GM19239 (cell line): ENCODE measurements at places on chromosomes 6 and 20.
A peak's percentile ranks its signal among the peaks of the same experiment; 100 is the strongest.

- DNase-seq, result no peak
These were observed 13.6 kb upstream of the HLA-DQB1 start for GRCh38 chr6:32680055-32680454.

- peak; percentile 32 for DNase-seq
These were observed 300.7 kb downstream of the CLIC5 start for GRCh38 chr6:45714741-45715507.

DNA sequence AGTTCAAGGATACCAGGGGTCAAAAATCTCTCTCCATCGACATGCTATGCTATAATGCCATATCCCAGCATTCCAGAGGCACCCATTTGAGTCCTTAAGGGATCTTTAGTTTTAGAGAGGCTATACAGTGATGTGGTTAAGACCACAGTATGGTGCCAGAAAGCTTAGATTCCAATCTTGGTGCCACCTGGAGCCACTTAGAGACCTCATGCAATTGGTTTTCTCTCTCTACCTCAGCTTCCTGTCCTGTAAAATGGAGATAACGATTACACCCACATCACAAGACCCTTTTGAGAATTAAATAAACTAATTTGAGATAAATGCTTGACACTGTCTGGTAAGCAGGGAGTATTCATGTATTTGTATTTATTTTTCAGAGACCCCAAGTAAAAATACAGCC, 39.0 kb downstream of the PLAGL1 start:
- no peak for DNase-seq

GRCh38 chr6:41336824-41337223, 1.4 kb downstream of the NCR2 start:
- DNase-seq, result no peak

- DNase-seq, result no peak
These were observed 604 bp downstream of the SH3BGRL2 start for GRCh38 chr6:79631693-79632172.

- DNase-seq, result no peak
These were observed 100.4 kb downstream of the JAG1 start for GRCh38 chr20:10573273-10573950.

- no peak for DNase-seq
These were observed 1.5 kb downstream of the COL12A1 start for GRCh38 chr6:75204217-75204958.

- DNase-seq, result no peak
These were observed 34.2 kb downstream of the ARHGAP40 start for GRCh38 chr20:38635721-38636288.

DNA sequence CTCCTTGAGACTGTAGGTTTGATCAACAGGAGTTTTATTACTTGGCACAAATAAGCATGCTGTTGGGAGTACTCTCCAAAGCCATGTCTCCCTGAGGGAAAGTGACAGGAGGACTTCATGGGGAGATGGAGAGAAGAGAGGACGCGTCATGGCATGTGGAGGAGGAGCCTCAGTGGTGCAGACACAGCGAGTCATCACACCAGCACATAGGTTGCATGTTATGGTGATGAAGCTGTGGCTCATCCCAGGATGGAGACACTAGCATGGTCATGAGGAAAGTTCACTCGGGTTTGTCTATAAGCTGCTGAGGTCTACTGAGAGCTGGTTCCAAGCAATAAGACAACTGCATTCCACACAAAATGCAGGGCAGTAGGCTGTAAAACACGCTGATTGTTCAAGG, 13.2 kb upstream of the SSTR4 start:
- DNase-seq, result no peak

DNA sequence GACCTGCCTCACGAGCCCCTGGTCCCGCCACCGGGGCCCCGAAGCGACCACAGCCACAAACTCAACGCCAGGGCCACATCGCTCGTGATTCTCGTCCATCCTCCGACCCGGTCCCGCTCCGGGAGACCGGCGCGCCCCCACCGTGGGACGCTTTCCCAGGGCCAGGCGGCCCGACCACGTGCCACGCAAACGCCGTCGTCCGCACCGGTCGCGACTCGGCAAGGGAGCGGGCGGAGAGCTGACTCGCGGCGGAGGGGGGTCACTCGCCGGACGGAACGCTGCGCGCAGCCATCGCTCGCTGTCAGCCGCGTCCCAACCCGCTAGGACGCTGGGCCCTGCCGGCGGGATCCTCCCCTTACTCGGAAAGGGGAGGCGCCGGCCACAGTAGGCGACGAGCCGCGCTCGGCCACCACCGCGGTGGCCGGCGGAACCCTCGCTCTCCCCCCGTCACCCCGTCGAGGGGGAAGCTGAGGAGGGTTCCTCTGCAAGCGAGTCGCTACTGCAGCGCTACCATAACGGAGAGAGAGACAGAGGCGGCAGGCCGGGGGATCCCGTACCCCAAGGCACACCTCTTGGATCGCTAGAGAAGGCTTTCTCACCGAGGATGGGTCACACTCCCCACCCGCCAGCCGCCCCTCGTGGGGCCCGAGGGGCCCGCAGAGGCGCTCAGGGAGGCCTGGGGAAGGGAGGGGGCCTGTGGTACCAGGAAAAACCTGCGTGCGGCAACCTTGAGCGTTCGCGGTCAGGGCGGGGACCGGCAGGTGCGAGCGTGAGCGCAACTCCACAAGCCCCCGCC, 511.8 kb upstream of the ZNF337 start:
- DNase-seq, result no peak

DNA sequence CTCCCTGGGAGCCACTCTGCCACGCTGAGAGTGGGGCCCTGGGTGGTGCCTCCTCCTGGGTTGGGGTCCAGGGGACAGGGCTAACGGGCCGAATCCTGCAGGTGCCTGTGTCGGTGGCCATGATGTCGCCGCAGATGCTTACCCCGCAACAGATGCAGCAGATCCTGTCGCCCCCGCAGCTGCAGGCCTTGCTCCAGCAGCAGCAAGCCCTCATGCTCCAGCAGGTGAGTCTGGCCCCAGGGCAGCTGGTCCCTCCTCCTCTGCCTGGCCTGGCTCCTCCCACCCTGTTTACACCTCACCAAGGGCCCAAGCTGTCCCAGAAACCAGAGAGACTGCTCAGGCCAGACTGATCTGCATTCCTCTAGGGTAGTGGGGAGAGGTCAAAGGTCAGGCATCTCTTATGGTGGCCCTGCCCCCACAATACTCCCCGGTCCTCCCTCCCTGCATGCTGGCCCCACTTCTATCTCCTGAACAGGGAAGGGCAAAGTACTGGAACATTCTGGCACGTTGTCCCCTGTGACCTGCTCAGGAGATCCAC, 38.6 kb downstream of the FOXP4 start:
- no peak for DNase-seq

DNA sequence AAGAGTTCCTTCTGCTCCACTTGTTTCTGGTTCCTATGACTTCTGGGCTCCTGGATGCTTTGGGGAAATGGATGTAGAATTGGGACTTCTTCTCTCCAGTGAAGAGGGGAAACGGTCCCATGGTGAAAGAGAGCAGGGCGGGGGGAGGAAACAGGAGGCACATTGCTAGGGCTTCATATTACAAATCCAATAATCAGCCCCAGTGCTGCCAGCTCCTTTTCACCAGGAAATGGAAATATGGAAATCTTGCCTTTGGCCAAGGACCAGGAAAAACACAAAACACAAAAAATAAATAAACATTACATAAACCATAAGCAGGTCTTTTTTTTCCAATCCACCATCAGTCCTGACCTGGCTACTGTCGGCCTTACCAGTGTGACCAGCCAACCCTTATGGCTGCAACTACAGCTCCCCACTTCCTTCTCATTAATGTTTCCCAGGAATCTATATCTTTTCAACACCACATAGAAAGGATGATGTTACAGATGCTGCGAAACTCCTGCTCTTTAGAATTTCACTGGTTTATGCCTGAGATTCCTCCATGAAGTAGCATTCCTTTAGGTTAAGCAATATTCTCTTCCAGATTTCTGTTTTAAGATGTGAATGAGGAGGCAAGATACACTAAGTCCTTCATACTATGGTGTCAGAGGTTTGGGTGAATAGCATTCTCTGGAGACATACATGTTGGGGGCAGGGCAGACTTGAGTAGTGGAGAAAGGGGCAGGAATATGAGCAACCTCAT, 2.0 kb downstream of the PI3 start:
- DNase-seq, result no peak

DNA sequence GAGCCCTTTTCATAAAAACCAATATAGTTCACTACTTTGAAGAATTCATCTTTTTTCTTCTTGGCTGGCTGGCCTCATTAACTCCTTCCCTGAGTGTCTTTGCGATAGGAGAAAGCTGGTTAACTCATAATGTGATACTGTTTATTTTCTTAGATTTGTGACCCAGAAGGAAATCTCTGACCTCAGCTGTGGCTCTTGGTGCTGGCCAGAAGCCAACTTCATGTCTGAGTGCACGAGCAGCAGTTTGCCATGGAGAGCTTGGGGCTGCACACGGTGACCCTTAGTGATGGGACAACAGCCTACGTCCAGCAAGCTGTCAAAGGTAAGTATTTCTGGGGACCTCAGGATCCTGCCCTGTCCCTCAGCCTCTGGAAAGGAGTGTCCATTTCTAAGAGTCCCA, 16.7 kb upstream of the DEF6 start:
- DNase-seq, result no peak

DNA sequence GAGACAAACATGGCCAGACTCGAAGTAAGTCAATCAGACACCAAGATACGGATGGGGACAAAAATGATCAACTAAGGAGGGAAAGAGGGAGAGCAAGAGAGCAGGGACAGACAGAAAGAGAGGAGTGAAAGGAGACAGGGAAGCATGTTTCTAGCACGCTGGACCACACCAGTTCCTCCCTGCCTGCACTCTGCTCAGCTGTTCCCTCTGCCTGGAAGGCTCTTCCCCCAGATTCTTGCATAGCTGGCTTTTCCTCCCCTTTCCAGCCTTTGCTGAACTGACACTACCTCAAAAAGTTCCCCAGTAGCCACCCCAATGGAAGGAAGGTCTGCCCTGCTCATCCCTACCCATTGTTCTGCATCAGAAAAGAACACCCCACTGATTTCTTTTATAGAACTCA, 185.9 kb downstream of the MAFB start:
- DNase-seq, result no peak

- no peak for DNase-seq
These were observed 6.6 kb downstream of the CCDC167 start for GRCh38 chr6:37492991-37493660.

DNA sequence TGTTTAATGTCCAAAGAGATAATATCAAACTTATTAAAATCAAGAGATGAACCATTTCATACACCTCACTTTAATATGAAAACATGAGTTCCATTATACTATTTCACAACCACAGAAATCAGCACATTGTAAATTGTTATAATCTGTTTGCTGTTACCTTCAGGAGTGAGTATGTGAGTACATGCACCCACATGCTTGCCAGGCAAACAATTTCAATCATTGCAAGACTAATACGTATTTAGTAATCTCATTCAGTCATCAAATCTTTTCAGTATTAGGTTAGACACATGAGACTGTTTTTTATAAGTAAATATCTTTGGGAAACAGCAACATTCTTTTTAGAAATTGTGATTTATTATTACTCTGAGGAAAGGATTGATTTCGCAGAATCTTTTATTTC, 9.3 kb upstream of the EPM2A start:
- DNase-seq, result no peak

GRCh38 chr6:148441454-148441911, 98.8 kb downstream of the SASH1 start:
- DNase-seq, result no peak

GRCh38 chr6:90677440-90677839, 90.6 kb upstream of the MAP3K7 start:
- DNase-seq, result no peak

DNA sequence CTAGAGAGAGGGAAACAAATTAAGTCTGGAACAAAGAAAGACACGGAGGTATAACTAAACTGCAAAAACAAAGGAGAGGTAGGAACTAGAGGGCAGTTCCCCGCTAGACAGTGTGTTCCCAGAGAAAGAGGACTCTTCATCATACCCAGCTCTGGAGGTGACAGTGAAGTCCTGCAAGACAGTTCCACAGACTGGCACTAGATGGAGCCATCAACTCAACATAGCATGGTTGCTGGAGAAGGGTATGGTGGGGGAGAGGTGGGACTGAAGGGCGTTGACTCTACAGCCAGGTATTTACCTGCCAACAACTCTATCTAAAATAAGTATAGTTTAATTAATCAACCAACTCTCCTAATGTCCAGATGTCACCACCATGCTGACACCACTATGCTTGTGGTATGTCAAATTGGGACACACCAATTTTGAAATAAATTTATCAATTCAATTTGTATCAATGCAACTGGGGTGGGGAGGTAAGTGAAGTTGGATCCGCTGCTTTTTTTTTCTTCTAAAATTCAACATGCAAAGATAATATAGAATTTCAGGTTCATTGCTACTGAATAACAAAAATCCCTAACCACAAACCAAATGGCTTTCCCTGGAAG, 9.7 kb downstream of the BACH2 start:
- no peak for DNase-seq

GRCh38 chr6:2730353-2731107, 20.2 kb downstream of the MYLK4 start:
- DNase-seq, result no peak

DNA sequence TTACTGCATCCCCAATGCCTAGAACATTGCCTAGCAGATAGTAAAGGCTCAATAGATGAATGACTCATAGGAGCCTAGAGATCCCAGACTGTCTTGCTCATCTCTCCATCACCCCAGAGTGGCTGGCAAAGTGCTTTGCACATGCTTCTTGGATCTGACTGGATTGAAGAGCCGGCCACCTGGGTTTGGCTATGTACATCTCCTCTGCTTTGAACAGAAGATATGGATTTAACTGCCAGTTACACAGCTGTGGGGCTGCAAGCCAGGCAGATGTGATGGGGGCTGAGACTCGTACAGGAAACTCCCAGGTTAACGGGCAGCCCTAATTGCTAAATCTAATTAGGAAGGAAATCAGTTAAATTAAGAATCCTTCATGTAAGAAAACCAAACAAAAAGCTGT, 28.6 kb downstream of the MYLIP start:
- no peak for DNase-seq

- DNase-seq, result no peak
These were observed 8.5 kb upstream of the COQ3 start for GRCh38 chr6:99402448-99402847.
